ENCODE measurements at places on chromosomes 16 and 17.
A peak's percentile ranks its signal among the peaks of the same experiment; 100 is the strongest.

GRCh38 chr17:73396431-73397277 is 84.9 kb upstream of the CDC42EP4 start:
- no peak for DNase-seq

GRCh38 chr17:77894126-77894956 is 64.2 kb upstream of the TNRC6C start:
- no peak for DNase-seq

- peak; percentile 19 for DNase-seq
These were observed 95.0 kb downstream of the PLCG2 start for GRCh38 chr16:81873843-81874752.

GRCh38 chr17:82486231-82487094 is 27.9 kb downstream of the NARF start:
- no peak for DNase-seq

- no peak for DNase-seq
These were observed 7.7 kb downstream of the HOXB4 start for GRCh38 chr17:48570325-48571023.

- DNase-seq = no peak
These were observed 1.7 kb upstream of the THRA start for GRCh38 chr17:40060887-40061608.

DNA sequence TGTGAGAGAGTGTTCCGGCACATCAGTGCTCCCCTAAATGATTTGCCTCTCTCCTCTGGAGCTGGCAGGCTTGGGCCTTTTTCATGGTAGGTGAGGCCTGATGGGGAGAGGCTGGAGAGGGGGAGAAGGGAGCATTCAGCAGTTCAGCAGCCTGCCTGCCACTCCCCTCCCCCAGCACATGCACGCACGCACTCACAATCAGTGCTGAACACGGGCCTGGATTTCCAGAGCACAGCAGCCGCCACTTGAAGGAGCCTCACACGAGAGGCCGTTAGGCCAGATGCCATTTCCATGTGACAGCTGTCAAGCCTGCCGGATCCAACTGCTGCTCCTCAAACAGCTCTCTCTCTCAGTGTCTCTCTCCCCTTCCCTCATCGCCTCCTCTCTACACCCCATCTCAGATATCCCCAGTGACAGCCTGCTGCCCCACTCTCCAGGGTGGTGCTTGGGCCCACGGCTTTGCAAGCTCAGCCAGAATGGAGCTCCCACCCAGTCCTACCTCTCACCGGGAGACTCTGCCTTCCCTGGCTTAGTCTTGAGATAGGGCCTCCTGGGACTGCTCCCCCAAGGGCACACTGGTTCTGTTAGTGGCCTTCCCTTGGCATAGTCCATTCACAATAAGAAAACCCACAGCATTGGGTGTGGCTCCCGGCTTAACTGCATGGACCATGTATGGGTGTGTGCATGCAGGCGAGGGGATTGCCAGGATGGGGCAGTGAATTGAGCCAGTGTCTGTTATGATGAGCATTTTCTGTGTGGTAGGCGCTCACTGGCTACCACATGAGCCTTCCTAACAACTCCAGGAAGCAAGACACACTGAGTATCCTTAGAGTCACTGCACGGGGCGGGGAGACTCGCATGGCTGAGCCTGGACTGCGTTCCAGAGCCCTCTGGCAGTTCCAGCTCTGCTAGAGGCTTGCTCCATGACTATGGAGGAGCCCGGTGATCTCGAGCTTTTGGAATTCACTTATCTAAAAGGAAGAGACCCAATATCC is 226.2 kb downstream of the CCDC182 start:
- DNase-seq = no peak

DNA sequence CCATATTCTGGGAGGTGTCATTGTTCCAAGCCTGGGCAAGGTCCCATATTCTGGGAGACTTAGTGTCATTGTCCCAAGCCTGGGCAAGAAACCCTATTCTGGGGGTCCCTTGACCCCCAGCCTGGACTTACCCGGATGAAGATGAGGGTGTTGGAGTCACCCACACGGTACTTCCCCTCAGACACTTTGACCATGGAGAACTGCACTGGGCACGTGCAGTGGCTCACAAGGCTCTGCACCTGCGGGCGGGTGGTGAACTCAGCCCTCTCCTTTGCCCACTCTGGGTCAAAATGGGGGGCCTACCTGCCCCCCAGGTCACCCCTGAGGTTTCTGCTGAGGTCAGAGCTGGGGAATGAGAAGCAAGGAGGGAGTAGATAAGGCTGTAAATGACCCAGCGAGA is 4.1 kb downstream of the GAS2L2 start:
- DNase-seq = no peak

DNA sequence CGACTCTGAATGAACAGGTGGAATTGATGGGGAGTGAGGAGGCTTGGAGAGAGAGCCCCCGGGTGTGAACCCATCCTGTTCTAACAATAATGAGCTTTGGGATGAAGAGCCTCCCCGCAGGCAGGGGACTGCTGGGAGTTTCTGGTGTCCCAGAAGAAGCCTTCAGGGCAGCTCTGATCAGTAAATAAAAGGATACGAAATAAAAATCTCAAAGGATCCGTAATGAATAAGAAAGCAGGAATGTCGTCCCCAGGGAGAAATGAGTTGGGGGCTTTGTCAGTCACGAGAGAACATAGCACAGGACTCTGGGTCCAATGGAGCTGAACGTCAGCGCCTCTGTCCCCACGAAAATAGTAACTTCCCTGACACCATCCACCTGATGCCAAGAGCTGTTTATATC is 113.4 kb downstream of the PITPNC1 start:
- DNase-seq = no peak

GRCh38 chr16:4309833-4310266 is 6.0 kb upstream of the GLIS2 start:
- DNase-seq = peak; percentile 36

GRCh38 chr17:69962436-69962995 is 112.5 kb upstream of the KCNJ16 start:
- no peak for DNase-seq

DNA sequence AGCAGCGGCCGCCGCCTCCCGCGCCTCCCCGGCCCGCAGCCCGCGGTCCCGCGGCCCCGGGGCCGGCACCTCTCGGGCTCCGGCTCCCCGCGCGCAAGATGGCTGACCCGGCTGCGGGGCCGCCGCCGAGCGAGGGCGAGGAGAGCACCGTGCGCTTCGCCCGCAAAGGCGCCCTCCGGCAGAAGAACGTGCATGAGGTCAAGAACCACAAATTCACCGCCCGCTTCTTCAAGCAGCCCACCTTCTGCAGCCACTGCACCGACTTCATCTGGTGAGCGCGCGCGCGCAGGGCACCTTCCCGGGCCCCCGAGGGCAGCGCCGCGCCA is 258 bp downstream of the PRKCB start:
- no peak for DNase-seq

DNA sequence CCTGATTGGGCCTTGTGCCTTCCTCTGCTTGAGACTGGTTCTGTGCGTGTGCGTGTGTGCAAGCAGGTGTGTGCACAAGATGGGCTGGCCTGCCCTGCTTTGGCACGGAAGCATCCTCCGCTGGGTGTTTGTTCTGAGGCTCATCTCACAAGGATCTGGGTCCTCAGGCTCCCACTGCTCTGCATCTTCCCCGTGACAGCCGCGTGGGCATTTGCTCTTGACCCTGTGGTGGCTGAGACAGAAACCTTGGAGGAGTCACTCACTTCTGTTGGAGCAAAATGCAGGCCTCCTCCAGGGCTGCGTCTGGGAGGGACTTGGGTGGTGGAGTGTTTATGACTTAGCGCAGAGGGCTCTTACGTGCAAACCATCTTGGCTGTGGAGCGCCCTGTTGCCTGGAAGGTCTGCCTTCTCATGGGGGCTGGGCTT is 119.2 kb downstream of the RPTOR start:
- no peak for DNase-seq

GRCh38 chr16:5704271-5704670 is 606.7 kb upstream of the EEF2KMT start:
- DNase-seq = no peak

DNA sequence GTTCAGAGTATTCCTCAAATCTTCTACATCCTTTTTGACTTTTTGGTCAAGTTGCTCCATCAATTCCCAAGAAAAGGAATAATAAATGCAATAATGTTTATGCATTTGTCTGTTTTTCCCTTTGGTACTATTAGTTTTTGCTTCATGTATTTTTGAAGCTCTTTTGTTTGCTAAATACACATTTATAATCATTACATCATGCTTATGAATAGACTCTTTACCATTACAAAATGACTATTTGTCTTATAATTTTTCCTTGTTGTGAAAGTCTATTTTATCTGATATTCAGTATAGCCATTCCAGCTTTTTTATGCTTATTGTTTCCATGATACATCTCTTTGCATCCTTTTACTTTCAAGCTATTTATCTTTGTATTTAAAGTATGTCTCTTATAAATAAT is 41.2 kb downstream of the CEP112 start:
- no peak for DNase-seq

GRCh38 chr17:81438007-81438659 is 42.9 kb downstream of the BAHCC1 start:
- no peak for DNase-seq

GRCh38 chr17:75020331-75021110 is 8.1 kb downstream of the MRPL58 start:
- DNase-seq = no peak

DNA sequence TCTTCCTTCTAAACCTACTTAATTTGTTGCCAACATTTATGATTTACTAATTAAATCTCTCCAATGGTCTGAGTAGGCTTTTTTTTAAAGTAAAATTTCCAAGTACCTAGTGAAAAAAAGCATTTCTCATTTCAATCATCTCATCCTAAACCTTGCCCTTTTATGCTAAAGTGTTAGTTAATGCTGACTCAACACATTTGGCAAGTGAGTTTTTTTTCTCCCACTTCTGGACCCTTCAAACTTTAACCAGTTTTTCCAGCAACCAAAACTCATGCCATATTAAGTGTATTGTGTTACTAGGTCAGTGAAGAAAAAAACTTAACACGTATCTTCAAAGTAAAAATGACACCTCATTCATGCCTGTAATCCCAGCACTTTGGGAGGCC is 5.3 kb downstream of the AP1G1 start:
- no peak for DNase-seq

GRCh38 chr17:74592087-74592990 is at the start of gene CD300LD:
TSS of gene CD300LD (minus strand) at chr17:74592283. CDS start at chr17:74592202, 81 bp downstream.
- no peak for DNase-seq

GRCh38 chr16:9251026-9251425 is 159.6 kb downstream of the HAPSTR1 start:
- DNase-seq = no peak

- DNase-seq = no peak
These were observed 8.3 kb downstream of the TSC2 start for GRCh38 chr16:2056077-2056476.

DNA sequence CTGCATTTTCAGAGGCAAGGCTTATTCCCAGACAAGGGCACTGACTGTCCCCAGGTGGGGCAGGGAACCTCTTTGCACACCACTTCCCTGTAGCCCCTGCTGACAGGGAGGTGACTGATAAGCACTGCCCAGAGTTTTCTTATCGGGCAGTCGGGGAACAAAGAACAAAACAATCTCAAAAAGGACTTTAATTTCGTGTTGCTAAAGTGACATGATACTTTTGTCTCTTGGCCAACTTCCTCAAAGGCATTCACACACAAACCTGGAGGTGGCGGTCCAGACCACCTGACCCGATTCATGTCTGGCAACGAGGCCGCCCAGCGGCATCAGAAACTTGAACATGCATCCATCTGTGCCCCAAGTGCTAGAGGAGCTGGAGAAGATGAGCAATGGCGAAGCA is 28.9 kb downstream of the ZDHHC7 start:
- DNase-seq = no peak

- no peak for DNase-seq
These were observed 13.6 kb downstream of the MFSD11 start for GRCh38 chr17:76751416-76751993.

- DNase-seq = no peak
These were observed 74.6 kb downstream of the TMC6 start for GRCh38 chr17:78053777-78054468.

- no peak for DNase-seq
These were observed 73.0 kb downstream of the OR1D5 start for GRCh38 chr17:2990396-2990795.

DNA sequence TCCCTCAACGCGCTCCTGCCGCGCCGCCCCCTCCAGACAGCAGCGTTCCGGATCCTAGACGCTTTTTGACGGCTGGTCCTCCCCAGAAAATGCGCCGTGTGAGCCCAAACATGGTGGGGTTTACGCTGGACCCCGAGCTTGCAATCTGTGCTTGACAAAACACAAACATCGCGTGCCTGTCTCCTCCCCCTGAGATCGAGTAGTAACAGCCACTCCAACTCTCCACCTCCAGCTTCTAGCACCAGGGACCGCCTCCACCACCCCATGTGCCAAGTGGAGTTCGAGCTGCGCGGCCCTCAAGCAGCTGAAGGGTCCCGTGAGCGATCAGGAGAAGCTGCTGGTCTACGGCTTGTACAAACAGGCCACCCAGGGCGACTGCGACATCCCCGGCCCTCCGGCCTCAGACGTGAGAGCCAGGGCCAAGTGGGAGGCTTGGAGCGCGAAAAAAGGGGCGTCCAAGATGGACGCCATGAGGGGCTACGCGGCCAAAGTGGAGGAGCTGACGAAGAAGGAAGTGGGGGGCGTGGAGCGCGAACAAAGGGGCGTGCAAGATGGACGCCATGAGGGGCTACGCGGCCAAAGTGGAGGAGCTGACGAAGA is 656 bp upstream of the GEMIN4 start:
- no peak for DNase-seq

- DNase-seq = no peak
These were observed 30.7 kb downstream of the GNAO1 start for GRCh38 chr16:56221995-56222394.

DNA sequence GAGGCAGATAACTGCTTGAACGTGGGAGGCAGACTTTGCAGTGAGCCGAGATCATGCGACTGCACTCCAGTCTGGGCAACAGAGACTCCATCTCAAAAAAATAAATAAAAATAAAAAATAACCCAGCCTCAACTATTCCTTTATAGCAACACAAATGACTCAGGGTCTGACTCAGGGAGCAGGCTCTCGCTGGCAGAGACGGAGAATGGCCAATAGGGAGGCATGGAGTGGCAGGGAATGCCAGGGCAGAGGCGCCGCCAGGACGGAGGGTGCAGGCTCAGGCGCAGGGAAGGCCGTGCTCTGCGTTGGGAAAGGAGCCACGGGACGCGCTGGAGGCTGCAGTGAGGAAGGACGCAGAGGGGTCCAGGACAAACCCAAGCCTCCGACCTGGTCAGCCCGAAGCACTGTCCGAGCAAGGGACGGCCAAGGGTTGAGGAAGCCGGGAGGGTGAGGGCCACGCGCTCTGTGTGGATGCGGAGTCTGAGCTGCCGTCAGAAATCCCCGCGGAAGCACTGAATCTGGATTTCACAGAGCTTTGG is 40.3 kb downstream of the PKD1 start:
- DNase-seq = no peak

DNA sequence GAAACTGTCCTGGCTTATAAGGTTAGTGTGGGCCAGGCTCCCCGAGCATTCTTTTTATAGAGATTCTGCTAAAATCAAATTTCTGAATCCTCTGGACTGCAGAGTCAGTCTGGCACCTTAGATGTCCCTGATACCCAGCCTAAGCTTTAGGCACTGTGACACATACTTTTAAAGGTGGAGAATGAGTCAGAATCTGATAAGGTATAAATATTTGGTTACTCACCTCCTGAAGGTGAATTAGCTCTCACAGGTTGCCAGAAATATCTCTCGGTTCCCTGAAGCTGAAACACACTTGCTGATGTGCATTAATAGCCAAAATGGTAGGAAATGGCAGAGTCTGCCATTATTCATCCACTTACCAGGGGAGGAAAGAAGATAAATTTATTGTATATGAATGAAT is 446.9 kb downstream of the UTP18 start:
- no peak for DNase-seq

GRCh38 chr17:55845385-55845784 is 94.5 kb downstream of the PCTP start:
- no peak for DNase-seq

- no peak for DNase-seq
These were observed 7.9 kb downstream of the VPS35L start for GRCh38 chr16:19563377-19563776.

- DNase-seq = no peak
These were observed 18.9 kb downstream of the MSI2 start for GRCh38 chr17:57275071-57275764.

Measured in stimulated activated CD8-positive, alpha-beta memory T cell treated with anti-CD3 and anti-CD28 coated beads, Interleukin-7, amount 100 ng/mL, for 1 hour (primary cell).